Immature natural killer cell (primary cell): ENCODE measurements at places on chromosomes 5 and 9.

DNA sequence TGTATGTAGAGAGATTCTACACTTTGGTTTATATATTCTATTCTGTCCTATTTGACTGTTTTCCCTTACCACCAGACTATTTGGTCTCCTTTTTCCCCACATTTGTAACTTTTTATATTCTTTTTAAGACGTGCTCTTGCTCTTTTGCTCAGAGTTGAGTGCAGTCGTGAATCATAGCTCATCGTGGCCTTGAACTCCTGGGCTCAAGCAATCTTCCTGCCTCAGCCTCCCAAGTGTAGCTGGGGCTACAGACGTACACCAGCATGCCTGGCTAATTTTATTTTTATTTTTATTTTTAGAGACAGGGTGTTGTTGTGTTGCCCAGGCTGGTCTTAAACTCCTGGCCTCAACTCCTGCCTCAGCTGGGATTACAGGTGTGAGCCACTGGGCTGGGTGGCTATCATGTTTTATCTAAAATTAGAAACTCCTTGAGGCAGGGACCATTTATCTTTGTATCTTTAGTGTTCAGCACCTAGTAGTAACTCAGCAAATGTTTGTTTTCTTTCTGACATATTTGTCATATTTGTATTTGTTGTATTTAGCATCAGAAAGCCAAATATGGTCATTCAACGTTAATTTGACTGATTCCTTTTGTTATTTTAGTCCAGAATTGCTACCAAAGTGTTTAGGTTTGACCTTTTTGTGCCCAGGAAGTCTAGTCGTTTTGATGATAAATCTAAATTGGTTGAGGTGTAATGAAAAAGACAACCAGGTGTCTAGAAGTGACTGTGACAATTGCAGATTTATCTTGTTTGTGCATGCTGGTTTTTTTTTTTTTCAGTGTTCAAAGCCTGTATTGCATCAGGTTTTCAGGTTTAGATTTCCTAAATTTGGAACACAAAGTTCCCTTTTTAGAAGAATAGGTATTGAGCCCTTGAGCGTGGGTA is 44.3 kb downstream of the ERBIN start:
- peak overlapping the region; percentile 66 for H3K27ac ChIP-seq
- no peak for DNase-seq
- H3K36me3 ChIP-seq = peaks cover under 1% of the 10 kb centered on the region
- peak overlapping the region; percentile 68 for H3K4me3 ChIP-seq
- peaks cover 75% of the 10 kb centered on the region for H3K4me1 ChIP-seq
- H3K27me3 ChIP-seq = no peaks in the 10 kb centered on the region

- peaks cover 24% of the 10 kb centered on the region for H3K4me1 ChIP-seq
- H3K4me3 ChIP-seq = no peak overlapping the region
- no peak overlapping the region for H3K27ac ChIP-seq
Measured at GRCh38 chr9:112699230-112699629, 18.7 kb downstream of the INIP start.

DNA sequence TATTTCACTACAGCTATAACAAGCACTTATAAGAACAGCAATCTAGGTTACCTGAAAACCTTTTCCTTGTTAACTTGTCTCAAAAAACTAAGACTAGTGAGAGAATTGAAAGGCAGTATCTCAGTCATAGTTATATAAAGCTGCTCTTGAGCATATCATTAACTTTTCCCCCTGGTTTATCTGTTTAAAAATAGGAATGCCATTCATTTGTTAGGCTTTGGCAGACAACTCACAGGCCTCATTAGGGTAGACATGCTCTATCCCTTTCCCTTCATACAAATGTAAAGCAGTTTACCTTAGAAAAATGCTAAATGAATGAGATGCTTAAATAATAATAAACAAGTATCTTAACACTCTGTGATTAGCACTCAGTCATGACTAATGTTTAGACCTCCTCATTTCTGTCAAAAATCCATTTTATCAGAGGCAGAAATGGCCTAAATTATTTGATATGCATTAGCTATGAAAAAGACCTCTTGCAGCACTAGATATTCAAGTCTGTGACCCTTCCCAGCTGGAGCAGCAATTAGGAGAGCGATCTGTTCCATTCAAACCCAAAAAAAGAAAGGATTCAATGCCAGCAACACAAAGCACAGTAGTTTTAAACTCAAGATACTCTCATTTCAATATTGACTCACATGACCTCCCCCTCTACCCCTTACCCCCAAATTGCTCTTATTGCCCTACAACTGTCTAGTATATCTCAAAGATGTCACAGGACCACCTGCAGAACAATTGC is 1578.8 kb upstream of the WWC1 start:
- no peak overlapping the region for H3K4me3 ChIP-seq
- no peak for DNase-seq

DNA sequence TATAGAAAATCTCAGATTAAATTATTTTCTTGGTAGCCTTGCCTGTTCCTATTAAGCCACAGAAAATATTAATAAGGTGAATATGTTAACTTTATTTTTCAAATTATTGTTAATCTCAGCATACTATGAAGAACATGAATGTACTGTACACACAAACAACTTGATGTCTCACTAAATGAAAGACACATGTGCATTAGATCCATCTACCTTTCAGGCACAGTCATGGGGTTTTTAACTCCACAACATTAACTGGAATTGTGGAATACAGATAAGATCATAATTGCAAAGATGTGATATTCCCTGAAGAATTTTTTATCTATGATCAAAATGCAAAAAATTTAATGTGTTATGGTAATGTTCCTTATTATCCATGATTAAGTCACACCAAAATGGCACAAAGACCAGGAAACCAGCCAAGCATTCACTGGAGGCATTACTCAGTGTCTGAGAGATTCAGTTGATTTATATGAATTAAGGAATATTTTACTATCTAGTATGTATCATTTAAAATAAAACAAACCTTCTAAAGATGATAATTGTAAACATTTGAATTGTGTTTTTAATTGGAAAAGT is 150.0 kb upstream of the VCAN start:
- no peak overlapping the region for H3K4me3 ChIP-seq
- no peaks in the 10 kb centered on the region for H3K4me1 ChIP-seq
- no peaks in the 10 kb centered on the region for H3K27me3 ChIP-seq

DNA sequence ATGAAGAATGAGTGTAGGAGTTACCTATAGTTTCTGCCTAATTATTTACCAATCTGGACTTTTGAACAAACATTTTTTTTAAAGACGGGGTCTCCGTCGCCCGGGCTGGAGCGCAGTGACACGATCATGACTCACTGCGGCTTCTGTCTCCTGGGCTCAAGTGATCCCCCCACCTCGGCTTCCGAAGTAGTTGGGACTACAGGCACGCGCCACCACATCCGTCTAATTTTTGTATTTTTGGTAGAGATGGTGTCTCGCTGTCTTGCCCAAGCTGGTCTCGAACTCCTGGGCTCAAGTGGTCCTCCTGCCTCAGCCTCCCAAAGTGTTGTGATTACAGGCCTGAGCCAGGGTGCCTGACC is 1.5 kb downstream of the CTNNA1 start:
- H3K4me1 ChIP-seq = peaks cover 16% of the 10 kb centered on the region
- no peak for DNase-seq
- peaks cover 14% of the 10 kb centered on the region for H3K36me3 ChIP-seq
- peaks cover 8% of the 10 kb centered on the region for H3K27me3 ChIP-seq

GRCh38 chr5:111720333-111720890 is 36.6 kb downstream of the NREP start:
- no peak overlapping the region for H3K4me3 ChIP-seq
- H3K4me1 ChIP-seq = no peaks in the 10 kb centered on the region
- no peaks in the 10 kb centered on the region for H3K36me3 ChIP-seq

GRCh38 chr9:77969083-77969482 is 62.5 kb downstream of the GNAQ start:
- no peaks in the 10 kb centered on the region for H3K36me3 ChIP-seq
- no peak overlapping the region for H3K4me3 ChIP-seq
- no peak for DNase-seq
- H3K27me3 ChIP-seq = peaks cover 5% of the 10 kb centered on the region
- H3K4me1 ChIP-seq = peaks cover 11% of the 10 kb centered on the region

DNA sequence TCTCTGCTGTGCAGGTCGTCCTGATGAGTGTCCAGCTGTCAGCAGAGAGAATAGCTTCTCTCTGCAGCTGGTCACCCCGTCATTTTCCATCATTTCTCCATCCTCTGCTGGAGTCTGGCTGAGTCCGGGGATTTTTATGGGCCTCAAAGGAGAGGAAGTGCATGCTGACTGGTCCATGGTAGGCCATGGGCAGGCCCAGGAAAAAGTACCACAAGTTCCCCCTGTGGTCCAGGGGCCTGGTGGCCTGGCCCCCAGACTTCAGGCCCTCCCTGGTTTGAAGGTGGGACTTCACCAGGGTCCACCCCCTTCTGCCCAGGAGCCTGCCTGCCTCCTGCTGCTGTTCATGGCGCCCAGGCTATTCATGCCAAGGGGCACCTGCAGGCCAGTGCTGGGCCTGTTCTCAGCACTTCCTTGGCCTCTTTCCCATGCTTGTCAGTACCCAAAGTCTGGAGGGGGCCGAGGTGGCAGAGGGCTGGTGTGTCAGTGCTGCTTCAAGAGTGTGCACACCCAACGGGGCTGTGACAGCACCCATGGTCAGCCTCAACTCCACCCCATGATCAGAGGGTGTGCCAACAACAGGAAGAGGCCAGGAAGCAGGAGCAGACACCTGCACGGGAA is 7.3 kb upstream of the MTMR12 start:
- H3K27ac ChIP-seq = no peak overlapping the region
- H3K36me3 ChIP-seq = peaks cover 6% of the 10 kb centered on the region
- no peak overlapping the region for H3K4me3 ChIP-seq
- H3K27me3 ChIP-seq = peaks cover 1% of the 10 kb centered on the region
- DNase-seq = no peak
- H3K4me1 ChIP-seq = no peaks in the 10 kb centered on the region

DNA sequence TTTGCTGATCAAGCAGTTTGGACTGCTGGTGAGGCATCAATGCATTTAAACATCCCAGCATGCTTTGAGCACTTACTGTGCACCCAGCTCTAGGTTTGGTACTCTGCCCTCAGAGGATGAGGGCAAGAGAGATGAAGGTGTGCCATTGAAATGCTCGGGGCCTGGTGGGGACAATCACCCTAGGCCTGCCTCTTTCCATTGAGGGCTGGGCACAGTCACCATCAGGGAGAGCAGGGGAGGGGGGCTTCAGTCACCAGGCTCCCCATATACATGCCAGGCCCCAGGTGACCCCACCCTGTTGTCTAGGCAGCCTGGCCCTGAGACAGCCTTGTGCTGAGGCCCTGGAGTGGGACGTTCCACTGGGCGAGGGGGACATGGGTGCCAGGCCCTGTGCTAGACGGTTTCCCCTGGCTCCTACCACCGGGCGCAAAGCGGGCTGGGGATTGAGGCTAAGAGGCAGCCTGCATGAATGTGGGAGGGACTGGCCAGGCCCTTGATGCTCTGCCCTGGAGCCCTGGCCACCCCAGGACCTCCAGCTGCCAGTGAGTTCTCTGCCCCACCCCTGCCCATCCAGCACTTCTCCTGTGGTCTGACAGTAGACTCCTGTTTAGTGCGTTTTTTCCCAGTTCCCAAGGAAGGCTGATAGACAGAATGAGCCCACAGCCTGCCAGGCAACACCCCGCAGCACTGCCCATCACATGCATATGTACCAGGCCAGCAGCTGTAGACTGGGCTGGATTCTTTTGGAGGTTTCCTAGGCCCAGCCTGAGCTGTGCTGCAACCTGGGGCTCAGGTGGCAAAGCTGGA is 18.9 kb downstream of the TCF7 start:
- peaks cover 96% of the 10 kb centered on the region for H3K4me1 ChIP-seq
- peaks cover 12% of the 10 kb centered on the region for H3K27me3 ChIP-seq
- H3K4me3 ChIP-seq = peak overlapping the region; percentile 77
- H3K27ac ChIP-seq = peak overlapping the region; percentile 97
- H3K36me3 ChIP-seq = peaks cover 13% of the 10 kb centered on the region
- DNase-seq = no peak

GRCh38 chr9:34557426-34558321 is 31.9 kb downstream of the CNTFR start:
- H3K27ac ChIP-seq = no peak overlapping the region
- H3K4me1 ChIP-seq = no peaks in the 10 kb centered on the region
- no peak for DNase-seq
- H3K27me3 ChIP-seq = peaks cover 5% of the 10 kb centered on the region
- peaks cover 4% of the 10 kb centered on the region for H3K36me3 ChIP-seq
